ENCODE measurements at places on chromosomes 4 and X.

DNA sequence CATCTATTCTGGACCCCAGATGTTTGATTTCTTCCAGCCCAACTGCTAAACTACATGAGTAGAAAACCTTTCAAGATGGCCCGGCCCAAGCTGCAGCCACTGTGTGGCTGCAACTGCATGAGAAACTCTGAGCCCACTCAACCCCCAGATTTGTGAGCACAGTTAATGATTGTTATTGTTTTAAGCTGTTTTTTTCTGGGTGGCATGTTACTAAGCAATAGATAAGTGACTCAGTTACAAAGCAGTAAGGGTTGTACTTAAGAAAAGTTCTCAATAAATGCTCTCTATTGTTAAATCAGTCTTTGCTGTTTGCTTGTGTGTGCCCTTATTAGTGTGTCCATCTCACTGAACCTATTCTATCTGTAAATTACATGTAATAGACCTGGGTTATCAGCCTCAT, 51.8 kb downstream of the GC start:
- no peak for DNase-seq

DNA sequence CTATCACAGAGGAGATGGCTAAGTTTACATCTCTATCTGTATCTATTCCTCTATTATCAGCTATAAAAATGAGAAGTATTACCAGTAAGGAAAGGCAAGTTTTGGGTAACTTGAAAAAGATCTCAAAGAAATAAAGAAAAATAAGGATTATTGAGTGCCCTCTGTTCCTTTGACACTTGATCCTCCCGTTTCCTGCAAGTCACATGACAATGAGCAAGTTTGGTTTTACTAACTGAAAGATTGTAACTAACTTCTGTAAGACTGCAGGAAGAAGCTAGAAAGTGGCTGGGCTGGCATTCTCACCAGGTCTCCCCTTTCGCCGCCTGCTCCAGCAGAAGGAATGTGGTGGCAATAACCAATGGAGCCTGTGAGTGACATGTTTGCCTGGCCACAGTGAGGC, 59.2 kb downstream of the ARHGAP24 start:
- DNase-seq: no peak

- DNase-seq: no peak
Measured at GRCh38 chr4:185576962-185577950, 41.9 kb upstream of the PDLIM3 start.

GRCh38 chr4:145058256-145058655, 39.7 kb downstream of the ANAPC10 start:
- DNase-seq: no peak

GRCh38 chr4:79367096-79367495, 40.9 kb downstream of the GK2 start:
- DNase-seq: no peak

DNA sequence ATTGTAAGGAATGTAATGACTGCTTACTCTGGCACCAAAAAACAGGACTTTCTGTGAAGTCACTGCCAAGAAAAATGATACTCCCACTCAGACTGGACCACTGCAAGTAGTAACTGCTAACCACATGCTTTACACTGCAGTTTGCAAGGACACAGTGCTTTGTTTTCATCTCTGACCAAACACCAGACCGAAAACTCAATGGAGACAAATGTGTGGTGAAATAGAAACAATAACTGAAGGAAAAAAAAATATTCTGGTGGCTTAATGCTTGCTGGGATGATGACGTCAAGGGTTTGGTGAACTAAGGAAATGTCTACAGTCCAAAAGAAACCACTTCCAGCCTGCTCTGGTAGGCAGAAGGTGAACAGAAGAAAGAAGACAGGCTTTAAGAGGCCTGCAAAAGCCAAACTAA, 13.2 kb downstream of the GPC4 start:
- DNase-seq: no peak

- DNase-seq: no peak
Measured at GRCh38 chr4:68250151-68250930, 4.8 kb upstream of the TMPRSS11B start.

DNA sequence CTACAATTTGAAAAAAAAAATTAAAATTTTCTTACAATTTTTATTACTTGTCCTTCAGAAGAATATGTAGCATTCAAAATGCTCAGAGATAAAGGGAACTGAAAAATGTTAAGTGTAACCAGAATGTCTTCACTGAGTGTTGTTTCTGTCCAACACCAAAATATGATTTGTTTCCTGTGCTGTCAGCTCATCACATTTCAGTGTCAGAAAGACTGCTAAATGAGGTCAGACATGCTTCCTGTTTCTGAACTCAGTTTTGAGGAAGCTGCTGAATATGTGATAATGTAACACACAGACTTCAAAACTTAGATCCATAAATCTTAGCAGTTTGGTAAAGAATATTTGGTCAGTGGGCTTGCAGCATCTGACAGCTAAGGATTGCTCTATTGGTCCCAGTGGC, 1849.7 kb downstream of the PCDH7 start:
- DNase-seq: no peak

DNA sequence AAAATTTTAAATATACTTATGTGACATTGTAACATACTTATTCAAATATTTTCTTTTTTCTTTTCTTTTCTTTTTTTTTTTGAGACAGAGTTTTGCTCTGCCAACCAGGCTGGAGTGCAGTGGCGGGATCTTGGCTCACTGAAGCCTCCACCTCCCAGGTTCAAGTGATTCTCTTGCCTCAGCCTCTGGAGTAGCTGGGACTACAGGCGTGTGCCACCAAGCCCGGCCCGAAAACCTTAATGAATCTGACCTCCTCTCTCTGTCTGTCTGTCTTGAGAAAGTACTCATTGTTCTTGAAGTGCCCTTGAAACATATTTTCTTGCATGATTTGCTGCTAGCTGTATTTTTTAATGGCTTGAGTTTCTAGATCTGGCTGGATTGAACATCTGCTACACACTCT, 136.8 kb downstream of the ANAPC4 start:
- no peak for DNase-seq

- DNase-seq: no peak
Measured at GRCh38 chr4:97998203-97998602, 145.1 kb downstream of the STPG2 start.

GRCh38 chr4:182532441-182532840, 289.2 kb downstream of the TENM3 start:
- DNase-seq: no peak

- no peak for DNase-seq
Measured at GRCh38 chr4:182741914-182742313, 175.3 kb downstream of the DCTD start.

- no peak for DNase-seq
Measured at GRCh38 chrX:38652934-38653442, 91.6 kb downstream of the TSPAN7 start.

GRCh38 chrX:45735571-45735970, 534.9 kb upstream of the DIPK2B start:
- no peak for DNase-seq

DNA sequence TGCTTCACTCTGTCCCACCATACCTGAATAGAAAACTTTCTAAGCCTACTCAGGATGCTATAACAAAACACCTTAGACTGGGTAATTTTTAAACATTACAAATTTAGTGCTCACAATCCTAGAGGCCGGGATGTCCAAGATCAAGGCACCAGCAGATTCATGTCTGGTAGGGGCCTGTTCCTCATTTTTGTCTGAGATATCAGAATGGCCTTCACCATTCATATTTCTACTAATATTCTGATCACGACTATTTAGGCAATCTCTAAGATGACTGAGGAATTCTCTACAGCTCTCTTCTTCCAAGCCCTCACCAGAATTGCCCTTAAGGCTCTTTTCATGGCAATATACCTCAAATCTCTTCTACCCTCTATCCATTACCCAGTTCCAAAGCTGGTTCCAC, 77.4 kb upstream of the NRK start:
- no peak for DNase-seq

GRCh38 chr4:17523662-17524061, 8.7 kb downstream of the CLRN2 start:
- DNase-seq: no peak

- DNase-seq: no peak
Measured at GRCh38 chr4:144748814-144749555, 103.0 kb downstream of the HHIP start.

GRCh38 chrX:124018023-124018422, 56.5 kb downstream of the STAG2 start:
- DNase-seq: no peak

- DNase-seq: no peak
Measured at GRCh38 chrX:37349221-37350033, at the start of gene PRRG1. Gene PRRG1, plus strand, starts transcription at chrX:37349364. Its CDS starts 56,886 bp downstream, at chrX:37406250.

DNA sequence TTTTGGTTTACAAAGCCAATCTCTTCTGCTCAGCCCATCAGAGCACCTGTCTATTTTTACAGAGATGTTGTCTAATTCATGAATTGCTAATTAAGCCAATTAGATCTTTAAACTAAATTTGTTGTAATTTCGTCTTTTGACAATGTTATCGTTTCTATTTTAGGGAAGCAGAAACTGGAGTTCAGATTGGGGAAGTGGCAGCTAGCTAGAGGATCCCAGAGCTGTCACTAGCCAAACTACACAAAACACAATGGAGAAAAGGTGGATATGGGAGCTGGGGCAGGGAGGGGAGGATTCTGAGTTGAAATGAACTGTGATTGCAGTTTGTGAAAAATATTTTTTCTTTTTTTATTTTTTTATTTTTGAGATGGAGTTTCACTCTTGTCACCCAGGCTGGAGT, 35.8 kb downstream of the CASP3 start:
- no peak for DNase-seq

DNA sequence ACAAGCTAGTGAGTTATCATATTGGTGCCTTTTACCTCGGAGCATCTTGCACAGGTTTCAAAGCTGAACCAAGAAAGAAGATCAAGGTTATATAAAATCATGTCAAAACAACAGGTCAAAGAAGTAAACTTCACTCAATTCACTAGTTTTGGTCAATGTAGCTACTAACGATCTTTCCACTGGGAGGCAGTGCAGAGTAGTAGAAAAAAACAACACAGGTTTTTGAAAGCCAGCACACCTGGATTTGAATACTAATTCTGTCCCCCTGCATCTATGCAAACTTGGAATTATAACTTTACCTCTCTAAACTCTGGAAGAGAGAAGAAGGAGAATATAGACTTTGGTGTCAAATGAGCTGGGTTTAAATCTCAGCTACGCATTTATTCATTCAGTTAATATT, 266.1 kb downstream of the GRIA3 start:
- DNase-seq: no peak

GRCh38 chr4:26076000-26076587, 162.1 kb downstream of the SMIM20 start:
- peak; percentile 87 for DNase-seq

DNA sequence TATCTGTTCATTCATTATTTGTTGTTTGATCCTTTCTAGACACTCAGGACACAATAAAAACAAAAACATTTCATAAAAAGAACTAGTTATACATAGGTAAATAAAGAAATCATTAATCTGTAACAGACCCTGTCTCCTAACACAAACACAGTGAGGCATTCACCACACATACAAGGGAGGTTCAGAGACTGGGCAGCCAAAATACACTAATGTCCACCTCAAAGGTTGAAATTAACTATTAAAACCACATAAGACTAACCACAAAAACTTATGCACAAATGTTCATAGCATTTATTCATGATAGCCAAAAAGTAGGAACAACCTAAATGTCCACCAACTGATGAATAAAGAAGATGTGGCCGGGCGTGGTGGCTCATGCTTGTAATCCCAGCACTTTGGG, 7.8 kb downstream of the PAPSS1 start:
- DNase-seq: no peak

GRCh38 chr4:26235500-26235899, 85.3 kb upstream of the RBPJ start:
- no peak for DNase-seq

- DNase-seq: no peak
Measured at GRCh38 chrX:40931921-40932320, 153.3 kb upstream of the USP9X start.

DNA sequence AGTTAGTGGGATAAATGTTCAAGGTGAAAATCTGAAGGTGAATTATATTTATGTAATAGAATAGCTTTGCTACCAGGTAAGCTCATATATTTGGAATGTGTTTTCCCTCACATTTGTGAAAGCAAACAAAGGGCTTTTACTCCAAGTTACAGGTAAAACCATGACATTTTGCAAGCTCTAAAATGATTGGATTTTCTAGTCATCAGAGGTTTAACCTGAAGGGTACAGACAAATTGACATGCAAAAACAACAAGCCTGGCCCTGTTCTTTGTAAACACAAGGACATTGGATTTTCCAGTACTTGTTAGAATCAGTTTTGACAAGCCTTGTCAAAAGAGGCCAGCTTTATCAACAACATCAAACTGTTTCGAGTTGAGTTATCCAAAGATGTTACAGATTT, 51.7 kb downstream of the ZFX start:
- DNase-seq: no peak

- no peak for DNase-seq
Measured at GRCh38 chr4:102734116-102734515, 26.7 kb downstream of the MANBA start.

GRCh38 chrX:110915570-110915969, 120.0 kb upstream of the CHRDL1 start:
- DNase-seq: no peak

GRCh38 chr4:100977746-100978397, 369.5 kb downstream of the PPP3CA start:
- DNase-seq: no peak

DNA sequence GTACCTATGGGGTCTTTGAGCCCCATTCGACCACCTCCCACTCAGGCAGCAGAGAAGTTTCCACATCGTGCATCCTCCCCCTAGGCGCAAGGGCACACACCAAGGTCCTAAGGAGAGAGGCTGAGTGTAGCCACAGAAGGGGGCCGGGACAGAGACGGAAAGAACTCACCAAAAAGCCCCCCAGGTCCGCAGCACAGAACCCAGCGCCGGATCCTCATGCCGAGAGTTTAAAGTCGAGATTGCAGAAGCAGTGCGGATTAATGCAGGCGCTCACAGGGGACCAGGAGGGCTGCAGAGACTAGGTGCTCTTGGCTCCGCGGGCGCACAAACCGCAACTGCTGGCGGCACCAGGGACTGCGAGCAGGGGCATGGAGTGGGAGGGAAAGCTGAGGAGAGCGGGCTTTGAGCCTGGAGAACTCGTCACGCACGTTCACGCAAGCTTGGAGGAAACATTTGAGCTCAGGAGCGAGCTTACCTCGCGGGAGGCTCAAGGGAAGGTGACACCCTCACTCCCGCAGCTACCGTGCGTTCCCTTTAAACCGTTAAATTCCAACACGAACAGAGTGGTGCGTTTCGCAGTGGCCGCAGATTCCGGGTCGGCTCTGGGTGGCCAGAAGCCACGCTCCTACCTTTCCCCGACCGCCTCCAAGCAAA, 8.5 kb downstream of the NKX3-2 start:
- DNase-seq: no peak

- DNase-seq: no peak
Measured at GRCh38 chrX:140866446-140866845, 135.9 kb upstream of the SPANXB1 start.

DNA sequence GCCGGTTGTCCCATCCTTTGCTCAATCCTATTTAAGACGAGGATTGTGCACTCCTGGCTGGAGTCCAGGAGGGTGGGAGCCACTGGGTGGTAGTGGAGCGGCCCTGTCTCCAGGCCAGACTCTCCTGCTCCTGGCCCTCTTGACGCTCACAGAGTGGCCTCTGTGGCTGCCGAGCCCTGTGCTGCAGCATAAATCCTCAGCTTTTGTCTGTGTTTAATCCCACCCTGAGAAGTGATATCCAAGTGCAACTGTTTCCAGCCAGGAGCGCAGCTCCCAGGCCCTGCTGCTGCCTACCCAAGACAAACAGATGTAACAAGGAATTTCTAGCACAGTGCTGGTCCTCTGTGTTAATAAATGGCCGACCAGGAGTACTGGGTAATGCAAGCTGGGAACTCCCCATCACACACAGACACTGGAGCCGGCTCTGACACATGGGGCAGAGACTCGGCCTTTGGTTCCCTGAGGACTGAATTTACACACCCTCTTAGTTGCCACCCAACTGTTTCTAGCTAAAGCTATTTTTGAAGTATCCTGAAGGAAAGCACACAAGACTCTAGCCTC, 85.3 kb downstream of the GATB start:
- no peak for DNase-seq
